ENCODE measurements at places on chromosomes 1 and 21.

- no peak for DNase-seq
Observed at GRCh38 chr1:66311092-66311491, 222.9 kb upstream of the SGIP1 start.

DNA sequence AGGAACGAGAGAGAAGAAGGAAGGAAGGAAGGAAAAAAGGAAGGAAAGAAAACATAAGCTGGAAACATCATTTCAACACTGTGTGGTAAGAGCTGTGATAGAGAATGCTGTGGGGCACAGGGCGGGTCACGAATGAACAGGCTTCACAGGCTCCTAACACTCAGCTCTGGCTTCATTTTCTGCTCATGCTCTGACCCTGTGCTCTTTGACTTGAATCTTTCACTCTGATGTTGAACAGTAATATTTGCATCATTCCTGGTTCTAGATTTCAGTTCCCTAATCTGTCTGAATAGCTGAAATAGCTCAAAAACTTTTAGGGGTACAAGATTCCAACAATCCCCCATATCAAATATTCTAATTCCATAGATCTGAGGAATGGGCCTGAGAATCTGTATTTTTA is 207.3 kb downstream of the LHX8 start:
- DNase-seq: no peak

DNA sequence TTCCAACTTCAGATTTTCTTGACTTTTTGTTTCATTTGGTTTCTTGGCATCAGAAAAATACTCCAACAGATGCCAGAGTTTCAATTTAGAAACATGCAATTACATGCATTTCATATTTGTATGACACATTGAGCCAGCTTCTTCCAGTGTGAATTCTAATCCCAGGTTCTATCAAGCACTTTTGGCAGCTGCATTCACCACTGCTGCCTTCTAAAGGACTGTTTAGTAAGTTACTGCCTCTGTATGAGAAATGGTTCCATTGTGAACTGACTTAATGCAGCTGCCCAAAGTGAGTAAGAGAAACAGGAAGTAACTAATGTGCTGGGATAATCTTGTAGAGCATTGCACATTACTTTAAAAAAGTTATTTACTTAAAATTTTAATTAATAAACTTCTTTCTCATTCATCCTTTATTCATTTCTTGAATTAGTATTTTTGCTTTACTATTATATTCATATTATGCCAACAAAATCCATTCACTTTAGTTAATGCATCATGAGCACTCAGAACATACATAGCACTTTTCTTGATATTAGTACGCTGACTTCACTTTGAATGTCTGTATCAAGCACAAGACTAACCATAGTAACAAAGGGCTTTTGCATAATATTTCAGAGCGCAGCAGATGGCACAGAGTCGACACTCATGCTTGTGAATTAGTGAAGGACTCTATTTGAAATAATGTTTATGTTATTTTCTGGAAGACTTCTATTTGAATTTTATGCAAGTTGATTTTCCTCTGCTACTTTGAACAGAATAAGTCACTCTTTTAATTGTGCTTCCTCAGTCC is 9.8 kb downstream of the RGS18 start:
- no peak for DNase-seq

- DNase-seq: peak; percentile 34
Observed at GRCh38 chr1:92949937-92950817, 11.1 kb downstream of the DIPK1A start.

DNA sequence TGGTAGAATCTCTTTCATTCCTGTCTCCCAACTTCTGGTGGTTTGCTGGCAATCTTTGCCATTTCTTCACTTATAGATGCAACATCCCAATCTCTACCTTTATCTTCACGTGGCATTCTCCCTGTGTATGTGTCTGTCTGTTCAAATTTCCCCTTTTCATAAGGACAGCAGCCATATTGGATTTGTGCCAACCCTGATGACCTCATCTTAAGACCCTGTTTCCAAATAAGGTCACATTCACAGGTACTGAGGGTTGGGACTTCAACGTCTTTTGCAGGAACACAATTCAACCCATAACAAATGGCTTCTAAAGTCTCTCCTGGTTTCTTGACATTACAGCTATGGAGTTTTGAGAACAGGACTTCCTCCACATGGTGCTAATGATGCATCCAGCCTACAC is 84.5 kb upstream of the OLIG2 start:
- no peak for DNase-seq

- DNase-seq: no peak
Observed at GRCh38 chr1:194802572-194802971, 1616.2 kb upstream of the B3GALT2 start.

DNA sequence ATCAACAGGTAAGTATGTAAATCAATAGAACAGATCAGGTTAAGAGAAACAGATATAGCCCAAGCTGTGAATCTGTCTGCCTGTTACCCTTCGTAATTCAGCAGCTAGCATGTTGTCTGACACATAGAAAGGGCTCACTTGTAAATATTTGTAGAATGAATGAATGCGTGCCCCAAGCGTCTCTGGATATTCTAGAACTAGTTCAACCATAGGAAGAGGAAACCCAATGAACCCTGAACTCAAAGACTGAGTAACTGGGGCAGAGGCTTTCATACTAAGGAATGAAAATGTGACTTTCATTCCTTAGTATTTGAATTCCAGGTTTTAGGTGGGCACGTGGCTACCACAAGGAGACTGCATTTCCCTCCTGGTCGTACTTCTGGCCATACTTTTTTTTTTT is 60.1 kb upstream of the SMYD2 start:
- no peak for DNase-seq

DNA sequence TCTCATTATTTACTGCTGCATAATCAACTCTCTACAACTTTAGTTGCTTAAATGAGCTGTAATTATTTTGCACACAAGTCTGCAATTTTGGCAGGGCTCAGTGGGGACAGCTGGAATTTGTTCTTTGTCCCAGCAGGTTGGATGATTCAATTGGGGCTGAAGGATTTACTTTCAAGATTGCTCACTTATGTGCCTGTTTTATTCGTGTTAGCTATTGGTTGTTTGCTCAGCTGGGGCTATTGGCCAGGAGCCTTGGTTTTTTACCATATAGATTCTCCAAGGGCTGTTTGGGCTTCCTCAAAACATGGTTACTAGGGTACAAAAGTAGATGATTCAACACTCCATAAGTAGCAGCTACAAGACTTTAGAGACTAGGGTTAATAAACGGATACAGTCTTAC is 13.4 kb downstream of the OR10R2 start:
- no peak for DNase-seq

DNA sequence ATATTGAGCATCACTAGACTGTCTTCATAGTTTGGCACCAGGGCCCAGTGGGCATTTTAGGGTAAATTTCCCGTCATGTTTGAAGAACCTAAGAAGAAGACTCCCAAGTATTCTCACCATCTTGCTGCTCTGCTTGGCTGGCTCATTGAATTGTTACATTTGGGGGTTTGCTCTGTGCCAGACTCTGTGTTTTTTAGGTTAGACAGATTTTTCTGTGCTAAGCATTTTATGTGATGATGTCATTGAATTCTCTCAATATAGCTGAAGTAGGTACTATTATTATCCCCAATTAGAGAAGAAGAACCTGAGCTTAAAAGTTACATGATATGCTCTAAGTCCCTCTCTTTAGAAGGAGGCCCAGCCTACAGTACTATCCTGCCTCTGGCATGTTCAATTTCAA is 28.0 kb upstream of the DNASE2B start:
- DNase-seq: no peak

- no peak for DNase-seq
Observed at GRCh38 chr1:220012259-220012658, 34.0 kb downstream of the EPRS1 start.

GRCh38 chr1:40774266-40774998 is 9.2 kb upstream of the KCNQ4 start:
- DNase-seq: peak; percentile 46

GRCh38 chr1:12294076-12294475 is 64.2 kb downstream of the VPS13D start:
- no peak for DNase-seq

DNA sequence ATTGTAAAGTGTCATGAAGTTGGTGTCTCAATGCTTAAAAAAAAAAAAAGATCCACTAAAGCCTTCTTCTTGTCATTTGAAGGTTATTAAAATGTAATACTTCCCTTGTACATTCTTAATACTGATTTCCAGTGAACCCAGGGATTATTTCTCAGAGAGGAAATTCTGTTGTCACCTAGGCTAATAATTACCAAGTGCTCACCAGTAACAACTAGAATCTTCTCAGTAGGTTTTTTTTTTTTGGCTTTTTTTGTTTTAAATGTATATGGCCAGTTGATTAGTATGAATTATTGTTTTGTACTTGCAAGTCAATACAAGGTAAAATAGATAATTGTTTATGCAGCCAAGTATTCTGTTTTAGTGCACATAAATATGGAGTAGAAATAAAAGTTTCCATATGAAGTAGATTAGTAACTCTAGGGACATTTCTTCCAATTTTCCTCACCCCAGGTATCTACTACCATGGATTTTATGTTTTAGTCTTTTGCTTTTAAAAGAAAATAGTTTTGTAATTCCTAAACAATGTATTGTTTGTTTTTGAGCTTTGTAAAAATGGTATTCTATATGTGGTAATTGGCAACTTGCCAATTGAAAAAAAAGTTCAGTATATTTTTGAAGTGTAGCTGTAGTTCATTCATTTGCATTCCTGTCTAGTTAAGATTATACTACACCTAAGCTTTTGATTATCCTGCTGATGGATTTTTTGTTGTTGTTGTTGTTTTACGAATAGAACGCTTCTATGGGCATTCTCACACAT is 21.9 kb downstream of the LAMC1 start:
- DNase-seq: no peak

- no peak for DNase-seq
Observed at GRCh38 chr1:92483610-92484471, 2.9 kb downstream of the GFI1 start.

GRCh38 chr1:164673584-164674214 is 114.7 kb downstream of the PBX1 start:
- DNase-seq: no peak

DNA sequence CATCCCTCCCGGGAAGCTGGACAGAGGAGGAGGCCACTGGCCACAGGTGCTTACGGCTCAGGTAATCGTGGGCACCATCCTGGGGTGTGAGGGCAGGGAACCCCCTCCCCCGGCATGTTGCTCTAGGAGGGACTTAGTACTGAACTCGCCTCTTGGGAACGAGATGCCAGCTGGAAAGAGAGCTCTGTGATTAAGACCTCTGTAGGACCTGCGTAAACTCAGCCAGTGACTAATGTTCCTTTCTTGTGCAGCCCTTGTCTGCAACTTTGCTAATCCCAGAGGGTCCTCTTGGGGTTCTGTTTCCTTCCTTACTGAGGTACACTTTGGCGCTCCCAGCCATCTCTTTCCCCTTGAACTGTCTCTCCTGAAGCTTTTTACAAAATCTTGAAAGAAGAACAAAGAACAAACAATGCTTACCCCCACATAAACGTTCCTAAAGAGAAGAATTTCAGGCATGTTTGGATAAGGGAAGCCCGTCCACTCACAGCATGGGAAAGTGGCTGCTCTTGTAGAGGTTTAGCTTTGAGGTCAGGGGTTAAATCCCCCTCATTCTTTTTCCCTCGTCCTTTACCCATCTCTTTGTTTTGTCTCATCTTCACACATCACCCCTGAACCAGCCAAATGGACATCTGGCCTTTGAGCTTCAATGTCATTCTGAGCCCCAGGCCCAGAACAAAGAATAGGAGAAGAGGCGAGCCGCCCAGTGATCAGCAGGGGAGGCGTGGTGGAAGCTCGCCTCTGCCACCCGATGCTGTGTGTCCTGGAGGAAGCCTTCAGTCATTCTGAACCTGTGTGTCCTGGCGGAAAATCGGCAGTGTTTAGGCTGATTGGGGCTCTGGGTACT is 37.4 kb downstream of the CITED4 start:
- no peak for DNase-seq

- no peak for DNase-seq
Observed at GRCh38 chr1:84502927-84503326, 3.3 kb upstream of the SPATA1 start.

DNA sequence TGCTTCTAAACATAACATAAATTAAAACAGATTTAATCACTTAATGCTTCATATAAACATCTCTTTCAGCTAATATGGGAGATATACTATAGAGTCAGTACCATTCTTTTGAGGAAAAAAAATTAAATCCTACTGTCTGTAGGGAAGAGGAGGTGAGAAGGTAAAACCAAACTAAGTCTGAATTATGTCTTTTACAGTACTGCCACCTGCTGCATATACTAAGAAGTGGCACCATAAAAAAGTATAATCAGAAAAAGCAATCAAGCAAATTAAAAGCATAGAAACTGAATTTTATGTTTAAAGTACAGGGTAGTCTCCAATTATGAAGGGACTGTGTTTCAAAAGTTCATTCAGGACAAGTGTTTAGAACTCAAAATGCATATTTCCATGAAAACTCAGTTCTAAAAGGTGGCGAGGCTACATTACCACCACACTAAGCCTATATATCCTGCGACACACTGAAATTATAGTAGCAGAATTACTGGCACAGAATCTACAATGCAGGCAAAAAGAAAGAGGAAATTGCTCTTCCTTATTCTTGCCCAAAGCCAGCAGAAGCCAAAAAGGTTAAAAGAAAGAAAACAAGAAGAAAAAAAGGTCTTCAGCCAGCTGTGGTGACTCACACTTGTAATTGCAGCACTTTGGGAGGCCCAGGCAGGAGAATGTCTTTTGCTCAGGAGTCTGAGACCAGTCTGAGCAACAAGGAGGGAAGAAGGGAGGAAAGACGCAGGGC is 9.0 kb downstream of the NSL1 start:
- peak; percentile 7 for DNase-seq

- no peak for DNase-seq
Observed at GRCh38 chr1:49408346-49408745, 615.4 kb downstream of the AGBL4 start.

- no peak for DNase-seq
Observed at GRCh38 chr1:11046625-11047365, at the start of gene MASP2. Gene MASP2 (minus strand): TSS chr1:11047239. CDS start chr1:11047207, 32 bp downstream.

GRCh38 chr1:68230901-68231626 is 1.3 kb downstream of the WLS start:
- DNase-seq: no peak

- DNase-seq: peak; percentile 84
Observed at GRCh38 chr1:31939484-31940329, 1.5 kb upstream of the PTP4A2 start.

DNA sequence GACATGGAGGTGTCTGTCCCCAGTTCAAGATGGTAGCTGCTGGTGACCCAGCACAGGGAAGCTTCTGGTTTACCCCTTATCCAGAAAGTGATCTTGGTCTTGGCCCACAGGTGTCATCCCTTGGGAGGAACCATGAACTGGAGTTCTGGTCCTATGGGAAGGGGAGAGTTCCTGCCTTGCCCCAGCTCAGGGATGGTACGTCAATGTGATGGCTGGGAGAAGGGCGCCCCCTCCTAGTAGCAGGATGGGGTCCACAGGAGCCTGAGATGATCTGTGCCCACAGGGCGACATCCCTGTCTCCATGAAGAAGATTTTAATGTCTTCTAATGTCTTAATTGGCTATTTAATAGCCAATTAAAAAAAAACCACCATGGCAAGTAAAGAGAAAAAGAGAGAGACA is 249.8 kb downstream of the SIPA1L2 start:
- no peak for DNase-seq

DNA sequence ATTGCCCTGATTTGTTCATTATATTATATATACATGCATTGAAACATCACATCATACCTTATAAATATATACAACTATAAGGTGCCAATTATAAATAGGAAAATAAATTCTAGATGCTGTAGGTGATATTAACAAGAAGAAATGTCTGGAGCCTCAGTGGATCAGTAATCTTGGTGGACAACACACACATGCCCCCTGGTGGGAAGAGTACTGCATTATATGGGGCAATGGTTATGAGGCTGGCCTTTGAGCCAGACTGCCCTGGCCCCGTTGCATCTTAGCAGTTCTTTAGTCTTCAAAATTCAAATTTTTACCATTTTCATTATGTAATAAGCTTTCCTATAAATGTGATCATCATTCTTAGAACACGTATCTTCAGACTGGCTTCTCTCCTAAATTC is 335.0 kb upstream of the GREM2 start:
- DNase-seq: peak; percentile 50

- no peak for DNase-seq
Observed at GRCh38 chr1:65363484-65363883, 54.1 kb downstream of the DNAJC6 start.
